ENCODE measurements at places on chromosomes 2 and 18. TPM values are rescaled to one million over a fixed set of nuclear protein-coding genes. Genes with fewer than 3 reads are reported as not detected.

CBLN2 gene
- polyA plus RNA-seq: 0.82 TPM

BCL2 gene
- 9.7 TPM for polyA plus RNA-seq

DNA sequence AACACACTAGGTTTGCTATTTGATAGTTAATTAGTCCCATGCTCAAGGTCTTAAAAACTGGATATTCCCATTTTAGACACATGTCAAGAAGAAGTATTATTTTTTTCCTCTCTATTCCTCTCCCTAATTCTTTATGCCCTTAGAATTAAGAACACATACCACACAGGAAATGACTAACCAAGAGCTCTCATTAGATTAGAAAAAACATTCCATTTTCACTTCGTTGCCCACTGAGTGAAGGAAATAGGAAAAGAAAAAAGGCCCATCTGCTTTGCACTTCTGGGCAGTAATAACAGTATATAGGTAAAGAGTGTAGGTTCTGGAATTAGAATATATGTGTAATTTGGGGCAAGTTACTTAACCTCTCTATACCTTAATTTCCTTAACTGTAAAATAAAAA, 26.9 kb downstream of the ACADL start:
- DNase-seq: no peak

CACNB4 gene
- 0.23 TPM for polyA plus RNA-seq

- DNase-seq: no peak
These were observed 289.3 kb downstream of the FSIP2 start for GRCh38 chr2:186027922-186028321.

- no peak for DNase-seq
These were observed 323.2 kb upstream of the MEX3C start for GRCh38 chr18:51520676-51521180.

Data from sigmoid colon (tissue), 7 donors.